ENCODE measurements at places on chromosomes 4 and X.

GRCh38 chr4:8410641-8411271 is 29.8 kb downstream of the ACOX3 start:
- DNase-seq: no peak

DNA sequence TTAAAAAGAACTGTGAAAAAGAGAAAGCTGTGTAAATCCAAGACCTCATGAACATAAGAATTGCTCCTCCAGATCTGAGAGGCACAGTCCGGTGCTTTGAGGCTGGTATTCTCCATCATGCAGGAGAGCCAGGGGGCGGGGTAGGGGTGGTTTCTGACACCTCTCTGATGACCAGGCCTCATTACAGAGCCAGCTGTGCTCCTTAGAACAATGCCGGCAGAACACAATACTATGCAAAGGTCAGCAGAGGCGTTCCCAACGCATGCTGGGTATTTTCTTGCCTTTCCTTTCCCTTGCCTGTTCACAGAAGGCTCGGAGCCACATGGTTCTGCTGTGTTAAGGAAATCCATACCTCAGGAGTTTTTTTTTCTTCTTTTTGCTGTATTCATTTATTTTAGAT is 91.2 kb upstream of the SOD3 start:
- no peak for DNase-seq

DNA sequence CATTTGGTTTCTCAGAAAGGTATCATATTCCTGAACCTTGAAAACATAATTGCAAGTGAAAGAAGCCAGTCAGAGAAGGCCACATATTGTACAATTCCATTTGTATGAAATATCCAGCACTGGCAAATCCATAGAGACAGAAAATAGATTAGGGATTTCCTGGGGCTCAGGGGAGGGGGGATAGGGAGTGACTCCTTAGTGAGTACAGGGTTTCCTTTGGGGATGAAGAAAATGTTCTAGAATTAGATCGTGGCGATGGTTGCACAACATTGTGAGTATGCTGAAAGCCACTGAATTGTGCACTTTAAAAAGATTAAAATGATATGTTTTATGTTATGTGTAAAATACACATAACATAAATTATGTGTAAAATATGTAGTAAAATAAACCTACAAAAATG is 10.3 kb downstream of the XPNPEP2 start:
- no peak for DNase-seq

DNA sequence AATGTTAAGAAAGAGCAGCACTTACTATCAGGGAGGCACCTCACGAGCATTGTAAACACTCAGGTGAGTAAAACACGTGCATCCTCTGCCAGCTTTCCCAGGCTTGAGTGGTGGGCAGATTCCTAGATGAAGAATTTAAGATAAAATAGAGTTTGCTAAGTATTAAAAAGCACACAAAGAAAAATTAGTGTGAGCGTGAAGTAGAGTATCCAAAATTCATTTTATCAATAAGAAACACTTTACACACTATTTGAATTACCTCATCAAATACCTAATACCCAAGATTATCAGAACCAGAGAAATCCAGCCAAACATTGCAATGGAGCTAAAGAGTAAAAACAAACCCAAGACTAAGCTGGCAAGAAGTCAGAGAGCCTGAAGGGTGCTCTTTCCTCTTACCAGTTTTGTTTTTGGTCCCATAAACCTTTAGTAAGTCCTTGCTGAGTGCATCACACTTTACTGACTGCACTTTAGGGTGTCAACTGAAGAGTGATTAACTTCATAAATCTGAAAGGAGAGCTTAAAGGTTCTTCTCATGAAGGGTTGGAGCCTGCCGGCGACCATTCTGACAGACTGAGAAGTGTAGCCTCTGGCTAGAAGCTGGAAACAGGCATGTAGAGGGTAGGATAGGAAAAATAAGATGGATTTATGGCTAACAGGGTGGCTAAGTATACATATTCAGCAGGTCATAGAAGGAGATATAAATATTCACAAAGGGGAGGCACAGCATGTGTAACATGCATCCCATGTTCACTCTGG is 151.1 kb downstream of the SLC7A11 start:
- DNase-seq: no peak

GRCh38 chrX:26146024-26146423 is 7.9 kb downstream of the MAGEB18 start:
- DNase-seq: no peak

GRCh38 chrX:56726605-56727004 is 2.4 kb upstream of the NBDY start:
- DNase-seq: no peak

DNA sequence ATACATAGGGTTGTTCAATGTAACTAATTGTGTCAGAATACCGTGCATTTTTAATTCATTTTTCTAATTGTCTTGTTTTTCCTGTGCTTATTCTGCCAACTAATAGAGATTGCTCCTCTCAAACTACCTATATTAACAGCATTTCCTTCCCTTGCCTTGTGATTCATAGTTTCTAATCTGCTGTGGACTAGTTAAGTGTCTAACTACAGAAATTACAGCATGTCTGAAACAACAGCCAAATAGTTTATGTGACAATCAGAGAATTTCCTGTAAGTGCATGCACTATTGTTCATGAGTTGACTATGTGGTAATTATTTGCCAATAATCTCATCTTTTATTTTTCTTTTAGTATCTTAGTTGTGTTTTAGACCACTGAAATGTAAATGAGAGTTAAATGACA is 4.1 kb upstream of the SEC24B start:
- DNase-seq: no peak
